GM20000 (cell line): ENCODE measurements at places on chromosomes 4 and X.

- DNase-seq = no peak
Measured at GRCh38 chr4:95728145-95728544, 111.7 kb upstream of the PDHA2 start.

DNA sequence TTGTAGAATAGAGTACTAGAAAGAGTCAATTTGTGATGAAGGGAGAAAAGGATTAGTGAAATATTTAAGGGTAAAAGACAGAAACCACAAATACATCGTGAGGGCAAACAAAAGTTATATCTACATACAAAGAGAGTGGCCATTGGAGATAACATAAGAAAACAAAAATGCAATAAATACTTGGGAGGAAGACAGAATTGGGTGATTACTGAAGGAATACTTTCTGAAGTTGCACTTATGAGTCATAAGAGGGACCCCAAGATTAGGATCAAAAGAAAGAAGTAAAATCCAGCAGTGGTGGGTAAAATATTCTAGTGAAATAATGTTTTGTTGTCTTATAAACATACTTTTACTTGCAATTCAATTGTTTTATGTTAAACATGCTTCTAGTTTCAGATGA is 53.7 kb downstream of the GLRA3 start:
- no peak for DNase-seq

- DNase-seq = no peak
Measured at GRCh38 chrX:132738951-132739350, 219.5 kb downstream of the HS6ST2 start.

- DNase-seq = no peak
Measured at GRCh38 chr4:128371876-128372275, 84.3 kb upstream of the PGRMC2 start.

GRCh38 chrX:119589810-119590209 is 15.4 kb downstream of the UBE2A start:
- DNase-seq = no peak

GRCh38 chr4:84681486-84682274 is 98.8 kb downstream of the CDS1 start:
- no peak for DNase-seq

- no peak for DNase-seq
Measured at GRCh38 chr4:10605746-10606482, 78.7 kb downstream of the CLNK start.

DNA sequence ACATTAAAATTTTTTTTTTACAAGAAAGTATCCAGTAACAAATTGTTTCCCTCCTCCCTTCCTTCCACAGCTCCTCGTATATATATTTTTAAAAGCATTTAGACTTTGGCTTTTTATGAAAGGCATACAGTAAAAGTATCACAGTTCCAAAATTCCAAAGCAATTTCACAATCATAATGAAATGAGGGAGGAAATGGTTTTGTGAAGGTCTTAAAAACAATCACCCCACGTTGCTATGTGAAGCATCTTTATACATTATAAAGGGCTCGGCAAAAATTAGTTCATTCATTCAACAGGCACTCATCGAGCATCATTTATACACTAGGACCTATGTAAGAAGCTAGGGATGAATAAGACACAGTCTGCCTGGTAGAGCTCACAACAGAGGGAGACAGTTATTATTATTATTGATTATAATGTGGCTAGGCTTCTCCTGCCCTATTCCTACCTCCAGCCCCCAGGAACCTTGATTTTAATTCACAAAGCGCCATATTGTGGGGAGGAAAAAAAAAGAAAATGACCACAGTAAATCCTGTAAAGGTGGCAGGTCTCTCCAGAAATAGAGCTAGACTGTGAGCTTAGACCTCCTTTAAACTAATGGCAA is 239.9 kb downstream of the MAML3 start:
- no peak for DNase-seq

GRCh38 chr4:77676842-77677241 is 71.2 kb downstream of the CXCL13 start:
- DNase-seq = no peak

GRCh38 chr4:15811703-15812337 is 33.7 kb downstream of the CD38 start:
- no peak for DNase-seq
